ENCODE measurements at places on chromosomes 5 and 9.

DNA sequence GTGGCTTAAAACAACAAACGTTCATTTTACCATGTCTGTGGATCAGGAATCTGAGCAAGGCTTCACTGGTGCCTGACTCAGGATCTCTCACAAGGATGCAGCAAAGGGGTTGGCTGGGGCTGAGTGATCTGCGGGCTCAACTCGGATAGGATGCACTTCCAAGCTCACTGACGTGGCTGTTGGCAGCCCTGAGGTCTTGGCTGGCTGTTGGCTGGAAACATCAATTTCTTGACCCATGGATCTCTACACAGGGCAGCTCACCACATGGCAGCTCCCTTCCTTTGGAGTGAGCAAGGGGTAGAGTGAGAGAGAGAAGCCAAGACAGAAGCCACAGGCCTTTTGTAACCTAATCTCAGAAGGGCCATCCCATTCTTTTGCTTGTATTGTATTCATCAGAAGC lies 202.1 kb downstream of the NXNL2 start:
- no peak for DNase-seq

DNA sequence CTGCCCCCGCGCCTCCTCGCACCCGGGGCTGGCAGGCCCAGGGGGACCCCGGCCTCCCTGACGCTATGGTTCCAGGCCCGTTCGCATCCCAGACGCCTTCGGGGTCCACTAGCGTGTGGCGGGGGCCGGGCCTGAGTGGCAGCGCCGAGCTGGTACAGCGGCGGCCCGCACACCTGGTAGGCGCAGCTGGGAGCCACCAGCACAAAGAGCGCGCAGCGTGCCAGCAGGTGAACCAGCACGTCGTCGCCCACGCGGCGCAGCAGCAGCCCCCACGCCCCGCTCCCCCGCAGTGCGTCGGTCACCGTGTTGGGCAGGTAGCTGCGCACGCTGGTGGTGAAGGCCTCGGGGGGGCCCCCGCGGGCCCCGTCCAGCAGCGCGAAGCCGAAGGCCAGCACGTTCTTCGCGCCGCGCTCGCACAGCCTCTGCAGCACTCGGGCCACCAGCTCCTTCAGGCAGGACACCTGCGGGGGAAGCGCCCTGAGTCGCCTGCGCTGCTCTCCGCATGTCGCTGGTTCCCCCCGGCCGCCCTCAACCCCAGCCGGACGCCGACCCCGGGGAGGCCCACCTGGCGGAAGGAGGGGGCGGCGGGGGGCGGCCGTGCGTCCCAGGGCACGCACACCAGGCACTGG lies 548 bp downstream of the TERT start:
- DNase-seq: no peak

DNA sequence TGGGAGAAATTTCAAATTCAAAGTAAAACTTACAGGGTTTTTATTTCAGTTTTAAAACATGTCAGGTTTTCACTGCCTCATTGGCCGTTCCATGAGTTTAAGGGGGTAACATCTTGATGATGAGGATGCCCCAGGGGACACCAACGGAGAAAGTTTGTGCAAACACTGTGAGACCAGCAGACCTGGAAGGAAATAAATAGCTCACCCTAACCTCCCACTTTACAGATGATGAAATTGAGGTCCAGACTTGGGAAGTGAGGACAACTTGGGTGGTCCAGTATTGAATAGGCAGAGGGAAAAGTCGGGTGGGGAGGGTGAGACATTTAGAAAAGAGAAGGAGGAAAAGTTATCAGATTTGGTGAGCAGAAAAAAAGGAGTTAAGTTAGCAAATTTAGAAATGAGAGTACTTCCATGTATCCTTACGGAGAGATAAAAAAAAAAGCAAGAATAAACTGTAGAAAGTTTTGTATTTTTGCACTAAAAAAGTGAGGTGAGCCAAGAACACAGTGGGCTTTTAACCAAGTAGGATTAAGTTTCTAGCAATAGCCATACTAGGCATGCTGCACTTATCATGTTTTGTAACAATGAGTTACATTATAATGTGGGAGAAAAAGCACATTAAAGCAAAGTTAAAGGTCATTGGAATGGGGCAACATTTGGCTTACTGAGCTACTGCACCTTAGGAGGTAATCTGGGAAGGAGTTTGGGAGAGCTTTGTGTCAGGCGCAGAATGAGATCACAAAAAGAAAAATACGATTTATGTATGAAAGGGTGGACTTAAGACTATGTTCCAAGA lies 125.1 kb downstream of the GAS1 start:
- DNase-seq: no peak

DNA sequence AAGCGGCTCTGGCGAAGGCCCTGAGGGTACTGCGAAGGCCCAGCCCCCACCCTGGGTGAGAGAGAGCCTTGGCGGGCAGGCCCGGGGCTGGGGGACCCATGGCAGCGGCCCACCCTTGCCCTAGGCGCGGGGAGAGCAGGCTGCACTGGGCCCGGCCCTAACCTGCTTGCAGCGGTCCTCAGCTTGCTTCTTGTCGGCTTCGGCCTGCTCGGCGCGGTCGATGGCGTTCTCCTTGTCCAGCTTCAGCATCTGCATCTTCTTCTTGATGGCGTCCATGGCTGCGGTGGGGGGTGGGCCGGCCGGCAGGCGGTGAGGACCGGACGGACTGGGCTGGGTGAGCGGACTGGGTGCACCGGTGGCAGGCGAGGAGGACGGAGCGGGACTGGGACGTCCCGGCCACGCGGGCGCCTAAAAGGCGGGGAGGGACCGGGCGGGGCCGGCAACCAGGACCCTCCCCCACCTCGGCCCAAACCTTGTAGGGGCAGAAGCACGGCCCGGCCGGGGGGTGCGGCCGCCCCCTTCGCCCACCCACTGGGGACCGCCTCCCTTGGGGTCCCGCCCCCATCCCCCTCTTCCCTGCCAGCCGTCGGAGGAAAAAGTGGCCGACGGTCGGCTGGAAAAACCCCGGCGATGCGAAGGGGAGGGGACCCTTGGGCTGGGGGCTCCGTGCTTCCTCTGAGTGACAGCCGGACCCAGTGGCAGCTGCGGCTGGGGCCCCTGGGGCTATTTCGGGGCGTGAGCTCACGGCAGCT lies at the start of gene TPM2:
Gene TPM2, minus strand, starts transcription at position 384 of the 752 bp plus-strand sequence. Its CDS starts 108 bp downstream, at position 276.
- DNase-seq: no peak

DNA sequence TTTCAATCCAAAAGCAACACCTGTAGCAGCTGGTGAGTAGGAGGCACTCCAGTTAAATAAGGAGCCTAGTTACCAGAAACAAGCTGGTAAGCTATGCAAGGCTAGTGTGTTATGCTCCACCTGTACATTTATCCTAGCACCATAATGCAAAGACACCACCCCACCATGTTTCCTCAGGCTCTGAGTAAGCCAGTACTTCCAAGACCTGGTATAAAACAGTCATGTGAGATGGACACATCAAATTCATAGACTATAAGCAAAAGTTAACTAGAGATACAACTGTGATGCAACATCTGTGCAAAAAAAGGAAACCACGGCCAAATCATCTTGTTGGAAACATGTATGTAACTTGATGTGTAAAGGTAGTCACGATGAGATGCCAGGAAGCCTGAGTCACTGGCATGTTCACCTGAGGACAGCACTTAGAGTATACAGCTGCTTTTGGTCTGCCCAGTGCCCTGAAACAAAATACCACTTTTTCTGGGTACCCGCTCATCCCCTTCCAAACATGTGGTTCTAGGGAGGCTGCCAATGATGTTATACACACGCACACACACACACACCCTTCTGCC lies 66.1 kb downstream of the CDK5RAP2 start:
- DNase-seq: no peak

DNA sequence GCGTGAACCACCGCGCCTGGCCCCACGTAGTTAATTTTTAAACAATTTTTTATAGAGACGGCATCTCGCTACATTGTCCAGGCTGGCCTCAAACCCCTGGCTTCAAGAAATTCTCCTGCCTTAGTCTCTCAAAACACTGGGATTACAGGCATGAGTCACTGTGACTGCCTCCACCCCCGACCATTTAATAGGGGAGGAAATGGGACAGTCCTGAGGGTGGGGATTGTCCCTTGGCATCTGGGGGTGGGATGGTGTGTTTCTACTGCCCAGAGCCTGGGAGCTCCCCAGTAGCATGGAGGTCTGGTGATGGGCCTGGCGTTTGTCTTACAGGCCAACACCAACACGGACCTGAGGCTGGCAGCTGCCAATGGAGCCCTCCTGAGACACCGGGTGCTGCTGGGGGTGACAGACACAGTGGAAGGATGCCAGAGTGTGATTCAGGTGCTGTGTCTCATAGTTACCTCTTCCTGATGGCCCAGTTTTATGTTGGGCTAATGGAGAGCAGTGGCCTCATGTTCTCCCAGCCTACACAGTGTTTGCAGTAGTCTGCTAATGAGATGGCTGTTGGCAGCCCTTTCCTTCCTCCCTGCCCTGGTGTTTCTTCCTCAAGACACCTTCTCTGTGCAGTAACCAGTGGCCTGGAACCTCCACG lies 22.5 kb downstream of the TMEM268 start:
- no peak for DNase-seq

- no peak for DNase-seq
Observed at GRCh38 chr5:168935183-168935582, 356.0 kb upstream of the PANK3 start.

Measured in stimulated activated CD8-positive, alpha-beta memory T cell treated with anti-CD3 and anti-CD28 coated beads, Interleukin-15, amount 100 ng/mL, for 4 hours (primary cell).